IMR-90 (cell line): ENCODE measurements at places on chromosomes 1 and 21. TPM values are rescaled to one million over a fixed set of nuclear protein-coding genes. Genes with fewer than 3 reads are reported as not detected.
A peak's percentile ranks its signal among the peaks of the same experiment; 100 is the strongest.

Gene TMPRSS15
- not detected in 2 replicates for total RNA-seq

Gene GBP7
- not detected in 2 replicates for total RNA-seq

Gene GNG12
- 132 and 233 TPM in 2 replicates for total RNA-seq

Gene NT5C1A
- total RNA-seq, result not detected in 2 replicates

Gene GBP4
- not detected in 2 replicates for total RNA-seq

Gene BEND5
- 0.83 and 1.1 TPM in 2 replicates for total RNA-seq

Gene MPL
- not detected in 2 replicates for total RNA-seq

Gene CYP4Z1
- total RNA-seq, result not detected in 2 replicates

Gene TCHHL1
- not detected in 2 replicates for total RNA-seq

Gene OR2T11
- not detected in 2 replicates for total RNA-seq

Gene CENPL
- 21.1 and 21.9 TPM in 2 replicates for total RNA-seq

- no peak overlapping the region for H3K27ac ChIP-seq
- no peaks in the 10 kb centered on the region for H3K27me3 ChIP-seq
- H3K4me1 ChIP-seq, result peaks cover 14% of the 10 kb centered on the region
- peaks cover 57% of the 10 kb centered on the region for H3K36me3 ChIP-seq
These were observed 6.3 kb upstream of the KCNE1 start for GRCh38 chr21:34518301-34518700.

DNA sequence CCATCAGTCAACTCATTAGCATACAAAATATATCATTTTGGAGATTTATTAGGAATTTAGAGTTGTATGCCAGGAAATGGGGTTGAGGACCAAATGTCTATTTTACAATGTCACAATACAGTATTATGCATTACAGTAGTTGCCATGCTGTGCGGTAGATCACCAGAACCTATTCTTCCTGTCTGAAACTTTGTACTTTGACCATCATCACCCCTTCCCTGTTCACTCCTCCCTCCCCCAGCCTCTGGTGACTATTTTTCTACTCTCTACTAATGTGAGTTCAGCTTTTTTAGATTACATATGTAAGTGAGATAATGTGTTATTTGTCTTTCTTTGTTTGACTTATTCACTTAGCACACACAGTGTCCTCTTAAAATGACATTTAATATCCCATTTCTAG lies 50.8 kb downstream of the PTBP2 start:
- no peaks in the 10 kb centered on the region for H3K27me3 ChIP-seq
- H3K36me3 ChIP-seq, result peaks cover 10% of the 10 kb centered on the region
- no peak overlapping the region for H3K4me3 ChIP-seq
- DNase-seq, result no peak
- no peaks in the 10 kb centered on the region for H3K4me1 ChIP-seq
- no peak overlapping the region for H3K27ac ChIP-seq

GRCh38 chr1:56081173-56081572 lies 498.2 kb downstream of the PLPP3 start:
- no peaks in the 10 kb centered on the region for H3K27me3 ChIP-seq
- peak overlapping the region; percentile 69 for H3K27ac ChIP-seq
- DNase-seq, result peak; percentile 93
- no peaks in the 10 kb centered on the region for H3K36me3 ChIP-seq
- no peak overlapping the region for H3K4me3 ChIP-seq

GRCh38 chr1:162283657-162284056 lies 93.0 kb downstream of the SPATA46 start:
- no peak overlapping the region for H3K27ac ChIP-seq
- no peak overlapping the region for H3K4me3 ChIP-seq
- H3K27me3 ChIP-seq, result peaks cover 25% of the 10 kb centered on the region
- no peaks in the 10 kb centered on the region for H3K36me3 ChIP-seq

- no peak for DNase-seq
- H3K4me3 ChIP-seq, result no peak overlapping the region
- no peaks in the 10 kb centered on the region for H3K27me3 ChIP-seq
- H3K36me3 ChIP-seq, result peaks cover 2% of the 10 kb centered on the region; the same call in 1 of the 2 replicates
These were observed 18.6 kb downstream of the LURAP1 start for GRCh38 chr1:46221749-46222148.

- no peaks in the 10 kb centered on the region for H3K27me3 ChIP-seq
- no peak overlapping the region; the same call in 1 of the 2 replicates for H3K27ac ChIP-seq
- H3K4me1 ChIP-seq, result peaks cover 25% of the 10 kb centered on the region
These were observed 14.9 kb upstream of the MACF1 start for GRCh38 chr1:39189592-39190041.

- H3K4me3 ChIP-seq, result no peak overlapping the region
- no peak for DNase-seq
- H3K27ac ChIP-seq, result no peak overlapping the region
- H3K27me3 ChIP-seq, result no peaks in the 10 kb centered on the region
These were observed 41.8 kb upstream of the PAXBP1 start for GRCh38 chr21:32813265-32813903.

DNA sequence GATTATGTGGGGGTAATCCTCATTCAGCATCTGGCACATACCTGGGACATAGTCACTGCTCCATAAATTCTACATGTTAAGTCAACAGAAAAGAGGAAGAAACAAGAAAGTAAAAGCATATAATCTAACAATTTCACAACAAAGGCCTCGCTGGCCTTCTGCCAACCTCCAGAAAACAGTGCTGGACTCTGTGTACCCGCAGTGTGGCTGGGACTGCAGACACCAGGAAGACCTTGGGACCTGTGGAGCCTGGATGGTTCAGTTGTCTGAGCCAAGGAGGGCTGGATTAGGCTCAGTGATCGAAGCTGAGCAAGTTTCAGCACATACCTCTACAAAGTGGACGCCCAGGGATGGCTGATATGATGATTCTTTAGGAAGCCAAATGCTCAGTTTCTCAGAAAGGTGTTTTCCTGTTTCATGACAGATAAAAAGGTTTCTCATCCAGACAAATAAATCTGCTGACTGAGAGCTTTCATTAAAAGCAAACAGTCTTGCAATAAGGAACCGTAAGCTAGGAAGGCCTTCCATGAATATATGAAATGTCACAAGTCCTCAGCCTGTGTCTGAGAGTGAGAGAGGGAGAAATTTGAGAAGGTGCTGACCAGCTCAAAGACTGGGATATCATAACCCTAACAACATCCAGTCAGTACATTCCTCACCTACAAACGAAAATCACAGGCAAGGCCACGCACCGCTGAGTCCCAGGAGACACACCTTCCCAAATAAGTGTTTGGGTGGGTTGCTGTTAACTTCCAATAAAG lies 48.4 kb downstream of the CAPZB start:
- peaks cover 54% of the 10 kb centered on the region for H3K4me1 ChIP-seq
- peak overlapping the region; percentile 78; the same call in 1 of the 2 replicates for H3K27ac ChIP-seq
- no peak for DNase-seq
- H3K4me3 ChIP-seq, result no peak overlapping the region
- H3K27me3 ChIP-seq, result no peaks in the 10 kb centered on the region

DNA sequence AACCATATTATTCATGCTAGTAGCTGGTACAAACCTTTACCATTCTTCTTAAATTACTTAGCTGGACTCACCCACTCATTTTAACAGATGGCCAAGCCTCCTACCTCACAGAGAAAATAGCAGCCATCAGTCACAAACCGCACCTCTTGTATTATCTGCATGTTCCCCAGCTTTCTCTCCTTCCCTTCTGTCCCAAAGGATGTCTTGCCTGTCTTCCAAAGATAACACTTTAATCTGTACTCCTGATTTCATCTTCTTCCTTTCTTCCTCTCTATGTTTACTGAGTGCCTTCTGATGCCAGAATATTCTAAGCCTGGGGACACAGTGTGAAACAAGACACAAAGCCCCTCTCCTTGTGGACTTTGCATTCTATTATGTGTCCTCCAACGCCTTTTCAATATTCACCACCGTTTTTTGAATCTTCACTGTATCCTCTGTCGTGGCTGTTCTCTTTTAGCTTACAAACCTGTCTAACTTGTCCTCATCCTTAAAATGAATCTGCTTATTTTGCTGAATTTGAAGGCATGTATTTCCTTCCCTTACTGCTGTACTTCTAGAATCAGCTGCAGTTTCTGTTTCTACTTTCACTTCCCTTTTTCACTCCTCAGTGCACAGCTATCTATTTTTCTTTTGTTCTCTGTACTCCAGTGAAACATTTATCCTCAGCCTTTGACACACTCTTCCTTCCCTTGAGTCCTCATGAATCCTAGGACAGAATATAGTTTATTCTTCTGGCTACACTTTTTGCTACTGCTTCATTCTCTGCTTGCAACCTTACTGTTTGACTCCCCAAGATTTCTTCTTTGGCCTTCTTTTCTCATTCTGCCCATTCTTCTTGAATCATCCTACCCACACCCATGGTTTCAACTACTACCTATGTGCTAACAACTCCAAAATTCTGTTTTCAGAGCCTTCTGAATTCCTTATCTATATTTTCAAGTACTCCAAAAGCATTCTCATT lies 216.9 kb upstream of the SAMSN1 start:
- no peak overlapping the region for H3K4me3 ChIP-seq
- DNase-seq, result no peak
- no peaks in the 10 kb centered on the region for H3K27me3 ChIP-seq
- no peak overlapping the region for H3K27ac ChIP-seq
- no peaks in the 10 kb centered on the region for H3K36me3 ChIP-seq
- H3K4me1 ChIP-seq, result no peaks in the 10 kb centered on the region

DNA sequence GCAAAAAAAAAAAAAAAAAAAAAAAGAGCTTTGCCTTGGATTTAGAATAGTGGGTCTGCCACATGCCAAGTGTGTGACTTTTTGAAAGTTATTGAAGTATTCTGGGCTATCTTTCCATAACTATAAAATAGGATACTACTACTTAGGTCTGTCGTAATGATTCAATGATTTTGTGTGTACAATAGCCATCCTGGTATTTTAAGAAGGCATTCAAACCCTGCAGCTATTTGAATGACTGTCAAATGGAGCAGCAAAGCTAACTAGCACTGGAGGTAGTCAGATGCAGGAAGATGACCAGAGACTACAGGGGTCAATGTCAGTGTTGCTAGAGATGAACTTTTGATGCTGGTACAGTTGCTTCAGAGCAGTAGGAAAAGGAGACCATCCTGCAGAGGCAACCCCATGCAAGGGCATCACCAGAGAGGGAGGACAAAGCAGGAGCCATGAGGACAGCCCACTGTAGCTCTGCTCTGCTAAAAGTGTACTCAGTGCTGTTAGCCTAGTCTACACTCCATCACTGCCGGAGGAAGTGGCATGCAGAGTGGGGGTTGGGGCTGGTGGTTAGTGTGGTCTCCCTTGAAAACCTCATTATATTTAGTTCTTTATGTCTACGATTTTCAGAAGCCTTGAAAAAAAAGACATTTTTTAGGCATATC lies 29.0 kb downstream of the DUSP10 start:
- no peak for DNase-seq
- H3K4me1 ChIP-seq, result peaks cover 43% of the 10 kb centered on the region
- H3K4me3 ChIP-seq, result no peak overlapping the region
- H3K36me3 ChIP-seq, result peaks cover 19% of the 10 kb centered on the region
- H3K27me3 ChIP-seq, result no peaks in the 10 kb centered on the region

- H3K4me1 ChIP-seq, result no peaks in the 10 kb centered on the region
- H3K27me3 ChIP-seq, result no peaks in the 10 kb centered on the region
- peaks cover 19% of the 10 kb centered on the region for H3K36me3 ChIP-seq
- no peak overlapping the region for H3K4me3 ChIP-seq
- no peak for DNase-seq
- H3K27ac ChIP-seq, result no peak overlapping the region
These were observed 54.1 kb downstream of the SLC35D1 start for GRCh38 chr1:66999640-67000400.

GRCh38 chr1:119617751-119618691 lies 30.0 kb downstream of the ZNF697 start:
- no peaks in the 10 kb centered on the region for H3K27me3 ChIP-seq
- H3K4me3 ChIP-seq, result no peak overlapping the region
- peaks cover 2% of the 10 kb centered on the region; the same call in 1 of the 2 replicates for H3K4me1 ChIP-seq
- H3K27ac ChIP-seq, result no peak overlapping the region
- DNase-seq, result peak; percentile 17

GRCh38 chr21:35730325-35730724 lies 330.0 kb downstream of the SETD4 start:
- H3K36me3 ChIP-seq, result no peaks in the 10 kb centered on the region
- H3K27ac ChIP-seq, result no peak overlapping the region
- no peak overlapping the region for H3K4me3 ChIP-seq
- no peaks in the 10 kb centered on the region for H3K4me1 ChIP-seq

- H3K4me1 ChIP-seq, result peaks cover 27% of the 10 kb centered on the region
- H3K27me3 ChIP-seq, result no peaks in the 10 kb centered on the region
- no peak overlapping the region for H3K4me3 ChIP-seq
- DNase-seq, result peak; percentile 64
- H3K36me3 ChIP-seq, result no peaks in the 10 kb centered on the region
These were observed 139.6 kb downstream of the TOMM20 start for GRCh38 chr1:234989019-234989418.

DNA sequence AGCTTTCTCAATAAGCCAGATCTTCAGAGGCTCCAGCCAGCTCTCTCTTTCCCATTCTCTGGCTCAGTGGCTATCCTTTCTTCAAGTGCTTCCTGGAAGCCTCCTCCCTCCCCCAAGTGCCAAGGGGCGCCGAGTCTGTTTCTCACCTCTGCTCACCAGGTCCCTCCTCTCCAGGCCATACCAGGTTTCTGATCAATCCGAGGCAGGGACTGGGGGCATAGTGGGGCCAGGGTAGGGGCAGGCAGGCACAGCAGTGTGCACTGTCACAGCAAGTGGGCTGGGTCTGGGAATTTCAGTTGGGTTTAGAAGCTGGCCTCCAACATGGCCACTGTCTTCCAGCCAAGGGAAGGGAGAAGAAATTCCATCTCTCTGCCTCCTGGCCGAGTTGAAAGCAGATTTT lies 56.5 kb downstream of the NAV1 start:
- H3K4me1 ChIP-seq, result peaks cover 24% of the 10 kb centered on the region
- no peaks in the 10 kb centered on the region for H3K27me3 ChIP-seq
- no peak overlapping the region for H3K4me3 ChIP-seq
- H3K36me3 ChIP-seq, result peaks cover 4% of the 10 kb centered on the region; the same call in 1 of the 2 replicates
- DNase-seq, result no peak

- H3K4me1 ChIP-seq, result no peaks in the 10 kb centered on the region
- H3K27me3 ChIP-seq, result no peaks in the 10 kb centered on the region
- no peak overlapping the region for H3K4me3 ChIP-seq
- no peak for DNase-seq
- H3K27ac ChIP-seq, result no peak overlapping the region
These were observed 269.8 kb upstream of the KAZN start for GRCh38 chr1:14328685-14329084.

DNA sequence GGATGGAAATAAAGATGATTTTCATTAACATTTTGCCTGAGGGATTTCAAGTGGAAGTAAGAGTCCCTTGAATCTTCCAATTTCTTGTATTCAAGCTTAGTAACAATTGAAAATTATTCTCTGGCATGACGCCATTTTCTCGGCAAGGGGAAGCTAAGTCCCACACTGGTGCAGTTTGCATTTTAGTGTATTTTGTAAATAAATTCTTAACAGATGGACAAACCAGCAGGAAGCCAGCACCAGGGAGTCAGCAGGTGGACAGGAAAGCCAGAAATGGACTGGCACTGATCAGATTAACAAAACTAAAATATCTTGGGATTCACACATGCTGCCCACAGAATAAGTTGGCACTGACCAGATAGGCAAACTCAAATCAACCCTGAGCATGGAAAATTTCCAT lies 311.3 kb downstream of the LRRIQ3 start:
- DNase-seq, result no peak
- no peaks in the 10 kb centered on the region for H3K36me3 ChIP-seq
- H3K27me3 ChIP-seq, result no peaks in the 10 kb centered on the region
- no peak overlapping the region for H3K27ac ChIP-seq

DNA sequence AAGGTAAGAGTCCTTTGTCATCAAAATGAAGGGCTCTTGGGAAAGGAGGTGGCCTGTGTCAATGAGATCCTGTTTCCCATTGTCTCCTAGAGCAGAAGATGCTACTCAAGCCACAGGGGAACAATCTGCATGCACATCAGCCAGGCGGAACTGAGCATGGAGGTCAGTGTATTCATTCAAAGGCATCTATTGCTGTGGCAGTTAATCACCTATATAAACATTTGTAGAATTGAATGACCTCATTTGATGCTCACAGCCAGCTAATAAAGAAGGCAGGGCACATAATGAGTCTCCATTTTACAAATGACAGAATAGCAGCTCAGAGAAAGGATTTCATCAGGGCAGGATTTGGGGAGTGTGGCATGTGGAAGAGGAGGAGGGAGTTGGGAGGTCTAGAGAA lies 5.7 kb upstream of the FYB2 start:
- H3K4me1 ChIP-seq, result peaks cover 10% of the 10 kb centered on the region
- peak; percentile 18 for DNase-seq
- no peaks in the 10 kb centered on the region for H3K36me3 ChIP-seq
- H3K4me3 ChIP-seq, result no peak overlapping the region
- no peaks in the 10 kb centered on the region for H3K27me3 ChIP-seq
